Parietal lobe (tissue), 2 donors: ENCODE measurements at places on chromosomes 7 and 10. TPM values are rescaled to one million over a fixed set of nuclear protein-coding genes. Genes with fewer than 3 reads are reported as not detected.

The AMPH gene
- 36.9 TPM for total RNA-seq

The BMPER gene
- total RNA-seq = 8.1 TPM

The TBATA gene
- total RNA-seq = not detected

The ZNF92 gene
- 44.1 TPM for total RNA-seq

The GIMAP7 gene
- 1.6 TPM for total RNA-seq

The TMEM236 gene
- total RNA-seq = not detected

The IL2RA gene
- total RNA-seq = not detected

The SLC29A4 gene
- 24.4 TPM for total RNA-seq

The EPHB4 gene
- total RNA-seq = 11.0 TPM

The SAMD9L gene
- total RNA-seq = 2.8 TPM

The PNLIPRP1 gene
- not detected for total RNA-seq
